Activated CD8-positive, alpha-beta memory T cell treated with anti-CD3 and anti-CD28 coated beads, Interleukin-2, amount 50 U/mL, for 48 hours (primary cell): ENCODE measurements at places on chromosomes 3 and 15.

GRCh38 chr15:32715276-32715675 is 2.5 kb upstream of the GREM1 start:
- no peak for DNase-seq

DNA sequence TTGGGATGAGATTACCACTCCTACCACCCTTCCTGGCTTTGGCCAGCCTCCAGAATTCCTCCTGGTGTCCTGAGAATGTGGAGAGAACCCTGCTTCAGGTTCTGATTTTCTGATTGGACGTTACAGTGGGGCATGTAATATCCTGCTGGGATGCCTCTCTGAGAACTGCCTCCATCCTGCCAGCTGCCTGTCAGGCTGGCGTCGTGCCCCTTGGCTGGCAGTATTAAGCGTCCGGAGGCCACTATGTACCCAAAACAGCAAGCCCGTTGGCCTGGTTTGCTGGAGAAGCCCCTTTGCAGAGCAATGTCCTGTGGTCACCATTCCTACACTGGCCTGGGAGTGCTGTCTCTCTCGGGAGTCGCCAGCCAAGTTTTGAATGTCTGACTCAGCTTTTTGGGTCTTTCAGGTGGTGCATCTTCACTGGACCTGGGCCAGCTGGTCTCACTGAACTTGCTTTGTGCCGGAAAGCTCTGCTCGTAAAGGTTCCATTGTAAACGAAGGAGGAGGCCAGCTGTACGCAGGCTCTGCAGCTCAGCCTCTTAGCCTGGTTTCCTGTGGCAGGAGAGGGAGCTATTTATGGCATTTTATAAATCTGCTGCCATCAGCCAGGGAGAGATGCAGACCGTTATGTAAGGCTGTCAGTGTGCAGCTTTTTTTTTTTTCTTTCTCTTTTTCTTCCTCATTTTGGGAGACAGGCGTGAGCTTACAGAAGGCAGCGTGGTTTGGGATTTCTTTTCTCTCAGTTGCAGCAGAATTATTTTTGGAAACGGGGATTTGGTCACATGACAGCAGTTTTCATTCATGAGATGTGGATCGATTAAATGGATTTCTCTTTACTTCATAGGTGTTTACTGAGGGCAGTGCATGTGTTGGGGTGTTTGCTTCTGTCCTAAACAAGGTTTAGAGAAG is 19.0 kb upstream of the TRAK1 start:
- DNase-seq = no peak

GRCh38 chr3:69649120-69650065 is 89.9 kb upstream of the MITF start:
- no peak for DNase-seq

DNA sequence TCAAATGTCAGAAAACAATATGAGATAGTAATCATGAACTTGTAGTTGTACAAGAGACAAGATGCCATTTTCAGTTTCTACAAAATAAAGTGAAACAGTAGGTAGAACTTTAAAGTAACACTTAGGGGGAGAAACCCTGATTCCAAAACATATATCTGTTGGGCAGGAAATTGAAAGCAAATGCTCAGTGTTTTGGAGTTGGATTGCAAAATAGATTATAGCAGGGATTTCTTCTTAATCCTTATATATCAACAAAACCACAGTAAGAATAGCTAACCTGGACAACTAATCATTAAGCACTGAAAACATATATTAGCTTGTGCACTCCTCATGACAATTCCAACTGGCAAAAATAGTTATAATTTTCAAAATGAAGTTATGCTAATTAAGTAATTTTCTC is 46.9 kb downstream of the COMMD2 start:
- DNase-seq = no peak

DNA sequence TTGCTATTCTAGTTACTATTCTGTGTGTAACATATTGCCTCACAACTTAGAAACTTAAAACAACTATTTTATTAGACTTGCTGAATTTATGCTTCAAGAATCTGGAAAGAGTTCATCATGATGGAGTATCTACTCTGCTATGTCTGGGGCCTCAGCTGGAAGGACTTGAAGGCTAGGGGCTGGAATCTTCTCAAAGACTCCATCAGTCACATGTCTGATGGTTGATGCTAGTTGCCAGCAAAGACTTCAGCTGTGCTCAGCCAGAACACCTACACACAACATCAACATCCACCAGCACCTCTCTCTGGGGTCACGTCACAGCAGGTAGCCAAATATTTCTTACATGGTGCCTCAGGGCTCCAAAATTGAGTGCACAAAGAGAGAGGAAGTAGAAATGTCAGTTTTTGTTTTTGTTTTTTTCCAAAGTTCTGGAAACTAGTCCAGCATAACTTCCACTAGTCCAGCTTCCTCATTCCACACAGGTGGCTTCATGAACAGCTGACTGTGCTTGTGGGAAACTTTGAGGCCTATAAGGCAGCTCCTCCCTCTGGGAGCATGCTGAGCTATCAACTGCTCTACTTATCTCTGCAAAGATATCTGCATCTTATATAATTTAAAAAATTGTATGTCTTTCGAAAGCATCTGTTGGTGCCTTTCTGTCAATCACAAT is 325.4 kb upstream of the AGTR1 start:
- no peak for DNase-seq

DNA sequence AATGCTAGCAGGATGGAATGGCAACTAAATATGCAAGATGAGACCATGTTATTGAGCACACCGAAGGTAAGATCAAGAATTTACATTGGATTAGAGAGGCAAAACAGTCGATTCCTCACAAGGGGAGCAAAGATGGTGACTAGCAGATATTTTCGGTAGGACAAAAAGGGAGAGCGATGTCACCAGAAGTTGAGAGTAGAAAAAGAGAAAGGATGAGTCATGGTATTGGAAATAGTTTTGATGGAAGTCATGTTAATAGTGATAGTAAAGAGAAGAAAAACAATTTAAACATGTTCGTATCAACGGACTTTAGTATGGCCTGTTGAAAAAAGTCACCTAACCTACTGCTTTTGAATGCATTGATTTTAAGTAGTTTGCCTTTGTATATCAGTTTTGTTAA is 55.0 kb downstream of the UBE2E2 start:
- DNase-seq = no peak

DNA sequence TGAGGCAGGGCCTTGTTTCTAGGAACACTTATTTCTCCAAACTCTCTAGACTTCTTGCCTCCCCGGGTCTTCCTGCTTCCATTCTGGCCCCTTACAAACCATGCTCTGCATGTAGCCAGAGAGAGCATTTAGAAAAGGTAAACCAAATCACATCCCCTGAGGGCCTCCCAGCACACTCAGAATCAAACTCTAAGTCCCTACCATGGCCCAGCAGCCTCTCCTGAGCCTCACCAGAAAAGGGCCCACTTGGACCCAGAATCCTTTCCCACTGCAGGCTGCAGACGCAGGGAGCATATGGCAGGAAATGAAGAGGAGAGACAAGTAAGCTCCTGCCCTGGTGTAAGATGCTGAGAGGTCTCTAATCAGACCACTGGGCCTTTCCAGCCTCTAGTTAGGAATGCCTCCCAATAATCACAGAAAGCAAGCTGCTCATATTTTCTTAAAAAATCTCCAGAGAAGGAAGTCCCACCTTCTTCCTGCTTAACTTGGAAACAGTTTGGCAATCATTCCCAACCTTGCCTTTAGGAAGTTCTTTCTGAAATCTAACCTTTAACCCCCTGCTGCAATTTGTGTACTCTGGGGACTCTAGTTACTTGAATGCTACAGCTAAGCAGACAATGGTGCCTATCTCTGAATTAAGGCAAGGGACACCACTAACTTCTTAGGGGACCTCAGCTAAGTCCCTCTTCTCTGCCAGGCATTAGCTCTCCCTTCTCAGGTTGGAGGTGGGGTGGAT is 4.2 kb downstream of the AMOTL2 start:
- DNase-seq = no peak

DNA sequence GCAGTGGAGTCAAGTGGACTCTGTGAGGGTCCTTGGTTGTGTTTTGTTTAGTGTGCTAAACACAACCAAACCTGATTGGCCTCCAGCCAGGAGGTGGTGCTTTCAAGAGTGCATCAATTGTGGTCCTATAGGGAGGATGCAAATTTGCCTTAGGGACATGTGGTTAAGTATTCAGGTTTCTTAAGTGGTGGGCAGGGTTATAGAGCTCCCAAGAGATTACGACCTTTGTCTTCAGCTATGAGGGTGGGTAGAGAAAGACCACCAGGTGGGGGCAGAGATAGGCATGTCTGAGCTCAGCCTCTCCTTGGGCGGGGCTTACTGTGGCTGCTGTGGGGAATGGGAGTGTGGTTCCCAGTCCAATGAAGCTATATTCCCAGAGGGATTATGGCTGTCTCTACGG is 186.6 kb downstream of the SQOR start:
- DNase-seq = no peak

DNA sequence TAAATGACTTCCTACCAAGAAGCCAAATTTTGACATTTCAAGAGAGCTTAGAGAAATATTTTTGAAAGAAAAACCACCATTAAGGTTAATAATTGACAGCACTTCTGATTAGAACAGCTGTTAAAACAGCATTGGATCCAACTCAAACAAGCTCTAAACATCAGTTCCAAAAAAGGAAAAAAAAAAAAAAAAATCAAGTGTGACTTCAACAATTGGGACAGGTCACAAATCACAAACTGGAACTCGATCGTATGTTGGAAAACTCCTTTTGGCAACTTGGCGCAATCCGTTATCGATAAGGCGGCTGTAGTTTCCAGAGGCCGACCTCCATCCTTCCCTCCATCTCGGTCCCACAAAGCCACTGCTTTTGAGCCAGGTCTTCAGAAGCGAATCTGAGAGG is 17.8 kb downstream of the TLE3 start:
- DNase-seq = no peak

DNA sequence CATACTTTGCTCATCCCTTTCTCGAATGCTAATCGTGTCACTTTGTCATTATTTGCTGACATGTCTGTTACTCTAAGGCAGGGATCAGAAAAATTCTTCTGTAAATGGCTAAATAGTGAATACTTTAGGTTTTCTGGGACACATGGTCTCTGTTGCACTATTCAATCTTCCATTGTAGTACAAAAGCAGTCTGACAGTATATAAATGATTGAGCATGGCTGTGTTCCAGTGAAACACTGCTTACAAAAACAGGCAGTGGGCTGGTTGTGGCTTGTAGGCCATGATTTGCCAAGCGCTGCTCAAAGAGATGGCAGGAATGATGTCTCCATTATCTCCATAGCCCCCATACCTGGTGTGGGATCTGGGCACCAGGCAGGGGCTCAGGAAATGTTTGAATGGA is 45.6 kb downstream of the TMEM266 start:
- DNase-seq = no peak

DNA sequence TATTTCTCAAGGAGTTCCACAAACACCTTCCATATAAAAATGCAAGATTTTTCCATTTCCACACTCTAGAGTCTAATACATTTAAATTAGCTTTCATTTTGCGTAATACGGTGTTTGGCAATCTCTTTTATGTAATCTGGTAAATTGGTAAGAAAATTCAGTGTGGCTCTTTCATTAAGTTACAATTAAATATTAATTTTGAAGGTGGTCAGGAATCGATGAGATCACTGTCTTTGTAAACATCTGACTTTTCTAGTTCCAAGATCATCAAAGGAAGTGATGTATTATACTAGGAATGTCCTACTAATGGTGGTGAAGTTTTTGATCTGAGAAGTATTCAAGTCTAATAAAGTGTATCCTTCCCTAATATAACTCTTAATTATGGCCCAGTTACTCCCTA is 1.1 kb upstream of the UTS2B start:
- no peak for DNase-seq

- DNase-seq = no peak
Measured at GRCh38 chr3:9316881-9317361, 45.9 kb upstream of the THUMPD3 start.

DNA sequence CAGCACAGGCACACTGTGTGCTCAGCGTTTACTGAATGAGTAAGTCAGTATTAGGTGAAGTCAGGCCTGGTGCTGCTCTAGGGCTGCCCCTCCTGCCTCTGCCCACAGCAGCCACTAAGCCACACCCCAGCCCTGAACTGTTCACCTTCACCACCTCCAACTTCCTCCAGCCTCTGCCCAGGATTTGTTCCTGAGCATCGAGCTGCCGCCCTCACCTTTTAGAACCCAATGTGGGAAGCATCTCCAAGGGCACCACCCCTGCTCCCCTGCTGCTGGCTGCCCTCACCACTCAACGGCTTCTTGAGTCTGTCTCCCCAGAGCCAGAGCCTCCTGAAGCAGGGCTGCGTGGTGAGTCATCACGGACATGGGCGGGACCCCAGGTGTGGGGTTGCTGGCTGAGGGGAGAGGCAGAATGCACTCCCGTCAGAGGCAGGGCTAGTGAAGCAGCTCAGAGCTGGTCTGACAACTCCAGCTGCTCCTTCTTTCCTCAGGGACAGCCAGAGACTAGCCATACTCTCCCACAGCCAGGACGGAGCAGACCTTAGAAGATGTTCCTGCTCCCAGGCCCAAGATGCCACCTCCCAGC is 5.8 kb downstream of the HYAL2 start:
- peak; percentile 80 for DNase-seq

DNA sequence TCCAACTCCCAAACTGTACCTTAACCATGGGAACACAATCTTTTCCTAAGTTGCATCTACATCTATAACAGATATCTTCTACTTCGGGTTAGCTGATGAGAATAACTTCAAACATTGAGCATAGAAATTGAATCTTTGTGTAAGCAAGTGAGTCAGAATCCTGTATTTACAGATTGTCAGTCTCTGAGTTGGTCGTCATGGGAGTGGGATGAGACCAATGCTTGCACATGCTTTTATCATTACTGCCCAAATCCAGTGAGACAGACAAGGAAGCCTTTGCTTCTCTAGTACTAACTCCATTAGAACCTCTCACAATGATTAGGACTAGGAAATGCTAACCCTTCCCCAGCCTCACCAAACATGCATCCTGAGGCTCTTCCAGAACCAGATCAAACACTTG is 587.1 kb upstream of the ZNF717 start:
- DNase-seq = no peak

GRCh38 chr3:195774917-195775316 is 36.8 kb downstream of the MUC4 start:
- no peak for DNase-seq

DNA sequence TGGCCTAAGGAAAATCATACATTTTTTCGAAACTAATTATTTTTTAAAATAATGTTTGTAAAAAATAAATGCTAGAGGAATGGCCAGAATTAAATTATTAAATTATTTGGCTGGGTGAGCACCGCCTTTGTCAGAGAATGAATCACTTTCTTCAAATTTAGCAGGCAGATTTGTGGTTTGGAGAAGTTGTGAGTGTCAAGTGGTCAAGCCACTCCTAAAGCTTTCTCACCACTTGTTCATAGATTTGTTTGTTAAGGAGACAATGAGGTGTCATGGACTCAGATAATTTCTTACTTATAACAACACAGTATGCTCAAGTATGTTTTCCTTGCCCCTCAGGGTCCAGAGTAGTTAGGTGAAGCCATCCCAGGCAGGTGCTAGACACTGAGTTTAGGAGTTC is 196.2 kb downstream of the TUSC7 start:
- no peak for DNase-seq

DNA sequence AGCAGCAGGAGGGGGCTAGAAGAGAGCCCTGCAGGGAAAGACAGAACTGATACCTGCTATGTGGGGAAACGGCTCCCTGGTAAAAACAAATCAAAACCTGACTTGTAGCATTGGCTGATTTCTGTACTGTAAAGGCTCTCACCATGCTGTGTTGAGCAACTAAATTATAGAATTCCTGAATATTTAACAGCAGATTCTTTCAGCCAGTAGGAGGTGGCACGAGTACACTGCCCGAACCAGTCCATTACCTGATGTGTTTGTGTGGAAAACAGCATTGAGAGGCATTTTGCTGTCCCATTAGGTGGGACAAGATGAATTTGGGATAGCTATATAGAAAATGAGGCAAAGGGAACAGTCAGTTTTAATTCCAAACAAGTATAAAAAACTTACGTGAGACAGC is 201.2 kb downstream of the ATP10A start:
- DNase-seq = no peak

GRCh38 chr15:40483919-40484318 is 13.1 kb downstream of the CHST14 start:
- DNase-seq = no peak

GRCh38 chr3:172101107-172101506 is 61.7 kb downstream of the FNDC3B start:
- DNase-seq = no peak
